Activated naive CD4-positive, alpha-beta T cell treated with anti-CD3 and anti-CD28 coated beads, Interleukin-2, amount 10 ng/mL, durations not matched to agents 5 hours and 36 hours (primary cell): ENCODE measurements at places on chromosomes 4 and X. TPM values are rescaled to one million over a fixed set of nuclear protein-coding genes. Genes with fewer than 3 reads are reported as not detected.

The PUDP gene
- total RNA-seq: 13.6 TPM

The DKK2 gene
- not detected for total RNA-seq

The RXFP1 gene
- total RNA-seq: not detected

The FUNDC2 gene
- 47.5 TPM for total RNA-seq

The EMCN gene
- not detected for total RNA-seq

The GLRA3 gene
- total RNA-seq: not detected
